Activated naive CD4-positive, alpha-beta T cell treated with Interleukin-2 at 50 U/mL for 16 hours (primary cell): ENCODE measurements at places on chromosomes 2 and 18.

- no peak for DNase-seq
These were observed 419.9 kb downstream of the TGIF1 start for GRCh38 chr18:3869848-3870247.

GRCh38 chr2:72676341-72677025, 149.3 kb downstream of the EXOC6B start:
- DNase-seq: no peak

DNA sequence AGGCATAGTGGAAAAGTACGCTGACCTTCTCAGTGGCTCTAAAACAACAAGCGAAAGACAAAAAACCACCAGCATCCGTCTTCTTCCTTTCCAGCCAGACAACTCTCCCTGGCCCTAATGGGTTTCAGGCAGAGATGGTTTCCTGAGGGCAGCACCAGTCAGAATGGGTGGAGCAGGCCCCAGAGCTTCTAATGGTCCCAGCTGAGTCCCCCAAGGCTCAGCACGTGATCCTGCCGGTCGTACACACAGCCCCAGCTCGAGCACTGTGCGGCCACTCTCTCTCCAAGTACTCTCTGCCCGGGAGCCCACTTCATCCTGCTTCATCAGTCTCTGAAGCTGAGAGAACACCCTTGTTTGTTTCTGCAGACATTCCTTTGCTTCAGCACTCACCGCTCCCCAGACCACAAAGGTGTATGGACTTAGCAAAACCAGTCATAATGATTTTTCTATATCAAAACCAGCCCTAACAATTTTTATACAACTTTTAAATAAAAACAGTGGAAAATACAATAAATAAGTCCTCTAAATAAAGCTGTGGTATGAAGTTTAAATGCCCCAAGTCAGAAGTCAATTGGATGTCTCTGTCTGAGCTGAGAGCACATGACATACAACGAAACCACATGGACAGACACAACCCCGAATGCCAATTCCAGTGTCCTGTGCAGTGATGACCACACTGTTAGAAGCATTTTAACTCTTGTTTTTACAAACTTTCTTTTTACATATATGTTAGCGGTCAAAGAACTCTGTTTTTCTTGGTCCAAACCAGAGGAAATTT, 63.9 kb downstream of the PARD6G start:
- no peak for DNase-seq

GRCh38 chr2:181122601-181123000, 142.2 kb downstream of the UBE2E3 start:
- DNase-seq: no peak

GRCh38 chr2:88024509-88024908, 8.2 kb upstream of the RNU2-63P start:
- DNase-seq: no peak

- DNase-seq: no peak
These were observed 26.7 kb upstream of the CHRNA1 start for GRCh38 chr2:174791020-174791419.

- DNase-seq: no peak
These were observed 354.6 kb upstream of the SETBP1 start for GRCh38 chr18:44325903-44326635.

DNA sequence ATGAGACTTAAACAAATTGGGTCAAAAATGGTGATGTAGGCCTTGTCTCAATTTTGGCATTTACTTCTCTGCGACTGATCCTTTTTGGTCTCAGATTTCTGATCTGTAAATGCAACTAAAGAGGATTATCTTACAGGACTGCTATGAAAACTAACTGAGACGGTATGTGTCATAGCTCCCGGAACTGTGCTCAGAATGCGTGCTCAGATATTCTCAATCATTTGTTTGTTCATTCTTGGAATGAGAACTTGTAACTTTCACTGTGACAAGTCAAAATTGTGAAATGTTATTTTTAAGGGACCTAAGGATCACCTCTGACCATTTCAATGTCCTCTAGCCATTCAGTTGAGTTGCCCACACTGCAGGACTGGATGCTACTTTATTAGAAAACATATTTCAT, 498.2 kb upstream of the PIK3C3 start:
- no peak for DNase-seq

GRCh38 chr2:134623796-134624195, 95.0 kb downstream of the TMEM163 start:
- DNase-seq: peak; percentile 13

DNA sequence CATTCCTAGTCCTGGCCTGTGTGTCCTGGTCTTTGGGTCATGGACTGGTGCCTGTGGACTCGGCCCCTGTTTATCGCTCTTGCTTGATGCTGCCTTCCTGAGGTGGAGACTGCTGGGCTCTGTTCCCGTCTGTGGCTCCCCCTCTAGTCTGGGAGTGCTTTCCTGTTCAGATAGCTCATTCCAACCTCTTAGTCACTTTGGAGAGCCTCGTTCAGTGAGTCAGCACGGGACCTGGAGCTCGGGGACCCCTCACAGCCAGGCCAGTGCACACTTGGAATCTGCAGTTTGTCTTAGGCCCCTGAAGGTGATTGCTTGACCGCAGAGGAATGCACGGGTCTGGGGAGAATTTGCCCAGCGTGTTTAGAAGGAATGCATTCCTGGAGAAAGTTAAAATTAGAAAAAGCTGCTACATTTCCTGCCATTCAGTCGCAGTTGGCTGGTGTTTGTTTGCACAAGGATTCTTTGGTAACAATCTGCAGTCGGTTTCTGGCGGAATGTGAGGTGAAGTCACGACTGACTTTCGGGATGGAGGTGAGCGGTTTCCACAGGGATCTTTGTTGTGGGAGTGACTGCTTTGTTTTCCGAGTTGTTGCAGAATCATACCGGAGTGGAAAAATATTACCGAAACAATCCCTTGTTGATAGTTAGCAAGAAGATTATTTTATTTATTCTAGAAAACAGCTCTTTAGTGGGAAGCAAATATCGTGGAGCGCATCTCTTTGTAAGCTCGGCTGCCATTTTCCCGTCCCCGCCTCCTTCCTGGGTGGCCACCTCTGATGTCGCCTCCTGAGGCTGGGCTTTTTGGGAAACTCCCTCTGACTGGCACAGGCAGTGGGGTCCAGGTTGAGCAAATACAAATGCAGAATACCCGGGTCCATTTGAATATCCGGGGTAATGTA, 29.6 kb downstream of the SH3BP4 start:
- no peak for DNase-seq

GRCh38 chr2:1278861-1279260, 134.4 kb upstream of the TPO start:
- DNase-seq: no peak
